HepG2 (cell line): ENCODE measurements at places on chromosomes 6 and 20. TPM values are rescaled to one million over a fixed set of nuclear protein-coding genes. Genes with fewer than 3 reads are reported as not detected.

GRCh38 chr6:45679163-45679562, 301.4 kb upstream of the SUPT3H start:
- DNase-seq = no peak
- H3K4me1 ChIP-seq = no peaks in the 10 kb centered on the region
- H3K27ac ChIP-seq = no peak overlapping the region
- H3K4me3 ChIP-seq = no peak overlapping the region
- no peaks in the 10 kb centered on the region for H3K36me3 ChIP-seq

Gene TRAPPC3L
- not detected in 2 replicates for polyA plus RNA-seq

Gene HS3ST5
- polyA plus RNA-seq = 1.2 and 1.6 TPM in 2 replicates

DNA sequence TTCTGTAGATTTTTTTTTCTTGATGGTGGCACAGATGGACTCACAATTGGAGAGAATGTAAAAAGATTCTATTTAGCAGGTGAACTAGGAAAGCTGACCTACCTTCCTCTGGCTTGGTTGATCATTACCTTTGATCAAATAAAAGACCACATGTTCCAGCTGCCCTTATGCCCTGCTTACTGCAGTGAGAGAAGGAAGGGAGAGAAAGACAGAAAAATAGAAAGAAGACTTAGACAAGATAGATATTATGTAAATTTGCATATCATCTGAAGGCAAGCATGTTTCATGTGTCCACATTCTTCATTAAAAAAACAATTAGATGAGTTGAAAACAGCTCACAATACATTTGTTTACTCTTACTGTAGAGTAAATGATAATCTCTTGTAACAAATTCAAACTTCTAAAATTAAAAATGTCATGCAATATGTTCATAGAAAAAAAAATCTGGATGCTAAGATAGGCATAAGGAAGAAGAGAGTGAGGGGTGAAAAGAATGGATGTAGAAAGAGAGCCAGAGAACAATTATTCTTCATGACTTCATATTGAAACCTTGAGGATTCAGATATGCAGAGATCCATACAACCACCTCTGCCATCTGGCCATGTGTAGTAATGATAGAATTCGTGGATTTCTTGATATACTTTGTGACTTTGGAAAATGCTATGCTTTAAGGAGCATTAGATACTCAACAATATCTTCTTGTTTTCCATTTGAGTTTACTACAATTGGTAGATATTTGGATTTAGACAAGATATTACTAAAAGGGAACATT, 71.7 kb downstream of the RFX6 start:
- peak; percentile 77 for DNase-seq
- H3K27me3 ChIP-seq = no peaks in the 10 kb centered on the region
- no peaks in the 10 kb centered on the region for H3K36me3 ChIP-seq
- H3K27ac ChIP-seq = no peak overlapping the region
- peaks cover 63% of the 10 kb centered on the region for H3K4me1 ChIP-seq

DNA sequence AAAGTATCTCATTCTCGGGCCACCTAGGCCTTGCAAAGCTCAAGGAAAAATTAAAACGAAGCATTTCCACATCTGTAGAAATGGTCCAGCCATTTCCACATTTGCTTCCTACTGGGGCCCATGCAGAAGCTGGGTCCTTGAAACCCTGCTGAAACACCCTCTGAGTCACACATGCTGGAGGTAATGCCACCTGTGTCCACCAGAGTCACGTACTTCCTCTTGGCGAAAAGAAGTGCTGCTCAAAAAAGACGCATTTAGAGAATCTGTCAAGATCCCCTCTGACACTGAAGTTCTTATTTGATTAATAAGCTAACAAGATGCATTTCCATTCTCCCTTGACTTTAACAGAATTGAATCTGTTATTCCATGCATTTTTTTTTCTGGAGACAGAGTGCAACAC, 423.2 kb downstream of the PREX1 start:
- H3K4me1 ChIP-seq = peaks cover 74% of the 10 kb centered on the region
- H3K27ac ChIP-seq = no peak overlapping the region
- no peaks in the 10 kb centered on the region for H3K36me3 ChIP-seq
- no peaks in the 10 kb centered on the region; the same call in 2 of the 3 replicates for H3K27me3 ChIP-seq
- peak; percentile 45 for DNase-seq

DNA sequence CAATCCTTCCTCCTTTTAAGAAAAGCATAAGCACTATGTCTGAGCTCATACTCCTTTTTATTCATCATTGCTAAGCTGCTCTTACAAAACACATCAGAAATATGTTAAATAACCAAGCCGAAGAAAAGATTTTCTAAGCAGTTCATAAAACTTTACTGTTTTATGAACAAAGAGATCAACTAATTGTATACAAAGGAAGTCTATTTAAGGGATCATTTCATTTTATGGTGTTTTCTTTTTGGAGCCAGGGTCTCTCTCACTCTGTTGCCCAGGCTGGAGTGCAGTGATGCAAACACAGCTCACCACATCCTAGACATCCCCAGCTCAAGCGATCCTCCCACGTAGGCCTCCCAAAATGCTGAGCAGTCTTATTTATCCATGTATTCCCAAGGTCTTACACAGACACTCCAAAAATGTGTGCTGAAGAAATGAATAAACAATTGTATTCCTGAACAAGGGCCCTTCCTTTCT, 9.3 kb downstream of the NUDT3 start:
- 0 out of 2 replicates have a peak, but pooled peaks cover 2% of the 10 kb centered on the region for H3K36me3 ChIP-seq
- H3K27me3 ChIP-seq = no peaks in the 10 kb centered on the region
- H3K4me3 ChIP-seq = no peak overlapping the region
- H3K4me1 ChIP-seq = peaks cover 57% of the 10 kb centered on the region
- peak overlapping the region; percentile 7 for H3K27ac ChIP-seq
- peak; percentile 26 for DNase-seq

DNA sequence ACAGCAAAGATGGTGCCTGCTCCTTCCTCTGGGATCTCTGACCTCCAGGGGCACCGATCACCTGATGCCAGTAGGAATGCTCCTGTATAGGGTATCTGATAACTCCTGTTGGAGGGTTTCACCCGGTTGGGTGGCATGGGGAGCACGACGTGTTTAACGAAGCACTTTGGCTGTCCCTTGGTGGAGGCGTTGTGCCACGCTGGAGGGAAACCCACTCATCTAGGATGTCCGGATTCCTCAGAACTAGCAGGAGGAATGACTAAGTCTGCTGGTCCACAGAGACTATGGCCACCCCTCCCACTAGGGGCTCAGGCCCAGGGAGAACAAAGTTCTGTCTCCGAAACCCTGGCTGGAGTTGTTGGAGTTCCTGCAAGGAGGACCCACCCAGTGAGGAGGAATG, 1624.4 kb downstream of the GRIK2 start:
- H3K4me3 ChIP-seq = no peak overlapping the region
- H3K4me1 ChIP-seq = no peaks in the 10 kb centered on the region
- no peaks in the 10 kb centered on the region for H3K27me3 ChIP-seq
- no peaks in the 10 kb centered on the region for H3K36me3 ChIP-seq
- no peak overlapping the region for H3K27ac ChIP-seq

- no peaks in the 10 kb centered on the region for H3K4me1 ChIP-seq
- no peaks in the 10 kb centered on the region for H3K36me3 ChIP-seq
- H3K27ac ChIP-seq = no peak overlapping the region
- no peak for DNase-seq
Observed at GRCh38 chr6:49030251-49031020, 432.6 kb downstream of the MMUT start.

DNA sequence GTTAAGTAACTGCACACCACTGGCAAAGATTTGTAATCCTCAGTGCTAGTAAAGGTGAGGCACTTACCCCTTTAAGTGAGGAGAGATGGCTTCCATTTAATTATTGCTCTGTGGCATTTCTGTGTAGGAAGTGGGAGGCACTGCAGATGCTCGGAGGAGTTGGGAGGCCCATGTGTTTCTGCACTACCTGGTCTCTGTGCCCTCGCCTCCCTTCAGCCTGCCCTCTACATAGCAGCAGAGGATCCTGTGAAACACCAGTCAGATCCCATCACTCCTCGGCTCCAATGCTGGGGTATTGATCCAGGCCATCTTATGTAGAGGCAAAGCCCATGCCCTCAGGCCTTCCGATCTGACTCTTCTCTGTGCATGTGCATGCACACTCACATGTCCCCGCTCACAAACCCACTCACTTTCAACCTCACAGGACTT, 67.0 kb downstream of the SLX4IP start:
- no peak for DNase-seq
- H3K36me3 ChIP-seq = no peaks in the 10 kb centered on the region
- H3K27me3 ChIP-seq = no peaks in the 10 kb centered on the region
- H3K4me1 ChIP-seq = peaks cover 16% of the 10 kb centered on the region
- H3K4me3 ChIP-seq = no peak overlapping the region

Gene PTK6
- polyA plus RNA-seq = 0.07 and 0.08 TPM in 2 replicates

DNA sequence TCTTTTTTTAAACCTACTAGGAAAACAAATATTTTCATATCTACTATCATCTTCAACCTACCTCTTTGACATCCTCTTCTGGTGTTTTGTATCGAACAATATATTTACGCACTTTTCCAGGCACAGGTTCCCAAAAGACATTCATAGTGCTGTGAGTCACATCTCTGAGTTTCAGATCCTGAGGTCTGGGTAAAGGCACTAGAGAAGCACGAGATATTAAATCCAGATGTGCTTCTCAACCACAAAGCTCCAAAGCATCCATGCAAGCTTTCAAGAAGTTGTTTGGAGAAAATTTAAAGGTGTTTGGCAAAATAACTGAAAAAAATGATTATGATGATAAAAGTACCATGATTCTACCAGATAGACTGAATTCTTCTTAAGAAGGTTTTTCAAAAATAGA, 62.7 kb downstream of the COL12A1 start:
- no peak overlapping the region for H3K27ac ChIP-seq
- H3K36me3 ChIP-seq = no peaks in the 10 kb centered on the region
- H3K4me1 ChIP-seq = no peaks in the 10 kb centered on the region
- no peak overlapping the region for H3K4me3 ChIP-seq

GRCh38 chr6:31075528-31075927, 36.8 kb downstream of the C6orf15 start:
- H3K4me3 ChIP-seq = no peak overlapping the region
- no peaks in the 10 kb centered on the region; the same call in 1 of the 2 replicates for H3K27me3 ChIP-seq
- no peak overlapping the region for H3K27ac ChIP-seq
- peaks cover 6% of the 10 kb centered on the region; the same call in 1 of the 2 replicates for H3K4me1 ChIP-seq

DNA sequence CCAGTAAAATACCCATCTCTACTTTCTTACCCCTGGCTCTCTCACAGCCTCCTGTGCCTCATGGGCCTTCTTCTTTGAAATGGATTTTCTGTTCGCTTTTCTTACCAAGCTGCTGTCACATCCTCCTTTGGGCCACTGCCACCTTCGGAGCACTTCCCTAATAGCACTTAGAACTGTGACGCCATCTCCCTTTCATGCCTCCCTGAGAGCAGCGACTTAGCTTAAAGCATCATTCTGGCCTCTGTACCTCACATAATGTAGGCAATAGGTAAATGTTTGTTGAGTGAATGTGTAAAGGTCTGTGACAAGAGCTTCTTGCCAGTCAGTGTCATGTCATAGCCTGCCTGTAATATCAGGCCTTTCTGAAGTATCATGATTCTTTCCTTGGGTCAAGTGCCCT, 78.8 kb downstream of the ADGRG6 start:
- H3K4me1 ChIP-seq = peaks cover 64% of the 10 kb centered on the region
- peaks cover 35% of the 10 kb centered on the region for H3K36me3 ChIP-seq
- no peak for DNase-seq
- no peak overlapping the region for H3K4me3 ChIP-seq
- H3K27me3 ChIP-seq = no peaks in the 10 kb centered on the region

Gene PPP1R3G
- polyA plus RNA-seq = 1.3 and 1.8 TPM in 2 replicates

GRCh38 chr20:44475694-44476560, at the start of gene TTPAL:
Gene TTPAL (plus strand): TSS chr20:44475874. CDS start chr20:44480000, 4,126 bp downstream.
- peaks cover 5% of the 10 kb centered on the region; the same call in 1 of the 2 replicates for H3K36me3 ChIP-seq
- peak within 1 kb of the TSS; percentile 52 for H3K27ac ChIP-seq
- peak; percentile 89 for DNase-seq

DNA sequence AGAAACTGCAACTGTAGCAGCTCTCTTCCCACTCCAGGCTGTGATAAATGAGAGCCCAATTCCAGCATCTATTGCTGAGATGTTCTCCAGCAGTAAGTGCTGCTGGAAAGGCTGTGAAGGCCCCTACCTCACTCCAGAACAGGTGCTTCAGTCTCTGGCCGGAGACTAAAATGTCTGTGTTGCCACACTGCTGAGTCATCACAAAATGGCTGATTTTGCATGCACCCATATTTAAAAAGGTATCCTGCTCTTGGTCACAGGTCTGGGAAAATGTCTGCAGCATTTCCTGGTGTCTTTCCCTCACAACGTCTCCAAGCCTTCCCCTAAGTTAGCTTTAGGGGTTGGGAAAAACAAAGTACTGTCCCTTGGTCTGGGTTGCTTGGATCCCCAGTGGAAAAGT, 95.1 kb downstream of the TPBG start:
- no peak overlapping the region for H3K4me3 ChIP-seq
- H3K27me3 ChIP-seq = no peaks in the 10 kb centered on the region
- no peak for DNase-seq
- H3K36me3 ChIP-seq = no peaks in the 10 kb centered on the region

- no peaks in the 10 kb centered on the region; the same call in 1 of the 2 replicates for H3K27me3 ChIP-seq
- DNase-seq = no peak
- H3K36me3 ChIP-seq = no peaks in the 10 kb centered on the region
Observed at GRCh38 chr6:33724102-33725023, 12.9 kb upstream of the UQCC2 start.

DNA sequence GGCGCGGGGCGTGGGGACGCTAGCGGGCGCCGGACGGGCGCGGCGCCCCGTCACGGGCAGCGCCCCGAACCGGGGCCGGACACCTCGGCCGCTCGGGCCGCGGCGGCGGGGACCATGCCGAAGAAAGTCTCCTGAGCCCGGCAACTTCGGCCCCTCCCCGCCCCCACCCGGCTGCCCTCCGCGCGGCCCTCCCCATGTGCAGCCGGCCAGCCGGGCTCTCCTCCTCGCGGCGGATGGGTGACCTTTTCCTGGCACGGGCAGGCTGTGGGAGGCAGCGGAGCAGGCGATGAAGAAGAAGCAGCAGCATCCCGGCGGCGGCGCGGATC, 278 bp downstream of the UST start:
- no peaks in the 10 kb centered on the region for H3K36me3 ChIP-seq
- DNase-seq = no peak
- peaks cover 16% of the 10 kb centered on the region for H3K27me3 ChIP-seq
- H3K4me3 ChIP-seq = peak overlapping the region; percentile 30; the same call in 1 of the 2 replicates

GRCh38 chr6:162385980-162386379, 341.6 kb downstream of the PRKN start:
- H3K4me3 ChIP-seq = no peak overlapping the region
- no peaks in the 10 kb centered on the region for H3K27me3 ChIP-seq
- no peaks in the 10 kb centered on the region for H3K4me1 ChIP-seq
- no peaks in the 10 kb centered on the region for H3K36me3 ChIP-seq
- H3K27ac ChIP-seq = no peak overlapping the region

DNA sequence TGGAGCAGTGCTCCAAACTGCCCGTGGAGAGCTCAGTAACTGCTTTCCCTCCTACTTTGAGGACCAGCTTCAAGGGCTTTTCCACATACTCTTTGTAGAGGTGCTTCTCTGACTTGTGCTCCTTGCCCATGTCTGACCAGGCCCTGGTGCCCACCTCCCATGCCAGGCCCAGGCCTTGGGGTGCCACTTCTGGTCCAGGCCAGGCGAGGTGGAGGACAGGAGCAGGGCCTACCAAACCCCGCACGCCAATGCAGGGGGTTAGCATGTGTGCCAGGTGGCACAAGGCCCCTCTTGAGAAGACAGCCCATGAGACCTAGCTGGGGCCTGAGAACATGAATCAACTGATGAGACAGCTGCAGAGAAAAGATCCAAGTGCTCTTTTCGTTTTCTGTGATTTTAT, 47.0 kb upstream of the PLN start:
- no peak overlapping the region for H3K27ac ChIP-seq
- H3K4me3 ChIP-seq = no peak overlapping the region
- H3K27me3 ChIP-seq = no peaks in the 10 kb centered on the region

Gene LPIN3
- polyA plus RNA-seq = 28.6 and 43.6 TPM in 2 replicates
